Activated T-cell treated with anti-CD3 and anti-CD28 coated beads, Interleukin-2, amount 50 U/mL, for 24 hours (primary cell): ENCODE measurements at places on chromosomes 4 and X.

GRCh38 chr4:97917115-97917514 lies 226.2 kb downstream of the STPG2 start:
- DNase-seq: no peak

DNA sequence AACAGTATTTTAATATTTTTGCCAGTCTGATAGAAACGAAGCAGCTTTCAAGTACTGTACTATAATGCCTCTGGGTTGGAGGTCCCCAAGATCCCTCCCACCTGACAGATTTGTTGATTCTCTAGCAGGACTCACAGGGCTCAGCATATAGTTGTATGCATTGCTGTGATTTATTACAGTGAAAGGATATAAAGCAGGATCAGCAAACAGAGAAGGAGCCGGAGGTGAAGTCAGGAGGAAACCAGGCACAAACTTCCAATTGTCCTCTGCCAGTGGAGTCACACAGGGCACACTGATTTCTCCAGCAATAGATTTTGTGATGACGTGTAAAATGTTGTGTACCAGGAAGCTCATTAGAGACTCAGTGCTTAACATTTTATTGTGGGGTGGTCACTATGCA lies 19.0 kb downstream of the USP53 start:
- no peak for DNase-seq

GRCh38 chr4:159269956-159270355 lies 167.1 kb downstream of the RAPGEF2 start:
- no peak for DNase-seq

DNA sequence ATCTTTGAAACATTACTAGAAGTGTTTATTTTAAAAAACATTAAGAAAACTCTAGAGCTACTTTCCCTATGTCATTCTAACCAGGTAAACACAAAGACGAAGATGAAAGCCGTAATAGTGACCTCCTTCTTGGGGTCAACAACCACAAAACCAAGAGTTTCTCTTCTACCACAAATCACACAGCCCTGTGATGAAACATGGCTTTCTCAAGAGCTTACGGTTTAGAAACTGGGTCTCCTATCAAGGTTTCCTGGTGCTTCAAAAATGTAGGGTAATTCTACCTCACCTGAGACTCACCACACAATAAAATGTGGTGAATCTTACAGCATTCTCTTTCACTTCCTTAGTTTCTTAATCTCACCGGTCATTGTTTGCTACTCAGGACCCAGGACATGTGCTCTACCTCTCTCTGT lies 50.9 kb downstream of the CORIN start:
- no peak for DNase-seq

GRCh38 chr4:99404595-99405287 lies 30.4 kb downstream of the ADH7 start:
- no peak for DNase-seq

DNA sequence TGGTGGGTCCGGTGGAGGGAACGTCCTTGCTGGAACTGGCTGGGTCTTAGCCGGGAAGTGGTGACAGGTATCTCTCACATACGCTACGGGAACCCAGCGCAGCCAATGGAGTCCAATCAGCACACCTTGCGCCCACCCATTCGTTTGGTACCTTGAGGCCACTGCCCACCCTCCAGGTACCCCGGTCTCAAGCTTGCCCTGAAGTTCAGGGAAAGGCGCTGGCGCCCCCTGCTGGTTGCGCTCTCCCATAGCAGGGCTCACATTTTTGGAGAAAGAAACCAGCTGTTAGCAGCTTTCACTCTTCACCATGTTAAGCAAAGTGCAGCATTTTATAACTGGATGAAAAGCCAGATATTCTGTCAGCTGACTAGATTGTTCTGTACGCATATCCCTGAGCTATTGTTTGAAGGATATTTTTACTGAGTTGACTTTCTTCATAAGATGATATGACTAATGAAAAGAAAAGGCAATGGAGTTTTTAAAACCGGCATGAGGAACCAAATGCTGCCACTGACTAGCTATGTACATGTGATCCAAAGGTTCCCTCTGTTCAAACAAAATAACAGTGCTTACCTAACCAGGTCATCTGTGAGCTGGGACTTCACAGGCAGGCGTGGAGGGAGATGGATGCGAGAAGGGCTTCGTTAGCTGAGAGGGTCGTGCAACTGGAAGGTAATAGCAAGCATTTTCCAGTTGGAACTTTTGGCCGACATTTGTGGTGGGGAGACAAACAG lies 43.7 kb downstream of the OTOP1 start:
- DNase-seq: peak; percentile 36

DNA sequence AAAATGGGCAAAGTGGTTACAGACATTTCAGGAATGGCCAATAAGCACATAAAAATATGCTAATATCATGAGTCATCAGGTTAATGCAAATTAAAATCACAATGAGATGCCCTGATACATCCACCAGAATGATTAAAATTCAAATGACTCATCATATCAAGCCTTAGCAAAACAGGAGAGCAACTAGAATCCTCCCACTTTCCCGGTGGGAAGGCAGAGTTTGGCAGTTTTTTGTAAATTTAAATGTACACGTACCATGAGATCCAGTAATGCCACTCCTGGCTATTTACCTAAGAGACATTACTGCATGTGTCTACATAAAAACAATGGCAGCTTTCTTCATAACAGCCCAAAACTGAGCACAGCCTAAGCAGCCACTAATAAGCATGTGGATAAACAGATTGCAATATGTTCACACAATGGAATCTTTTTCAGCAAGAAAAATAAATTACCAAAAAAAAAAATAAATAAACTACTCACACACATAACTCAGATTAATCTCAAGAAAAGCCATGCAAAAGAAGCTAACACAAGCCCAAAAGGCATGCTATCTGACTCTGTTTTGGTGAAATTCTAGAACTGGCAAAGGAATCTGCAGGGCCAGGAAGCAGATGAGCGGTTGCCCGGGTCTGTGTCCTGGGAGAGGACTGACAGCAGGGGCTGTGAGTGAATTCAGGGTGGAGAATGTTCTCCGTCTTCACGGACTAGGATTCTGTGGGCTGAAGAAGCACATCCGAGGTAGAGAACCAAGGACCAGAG lies 48.8 kb downstream of the AFAP1 start:
- no peak for DNase-seq

GRCh38 chrX:46257451-46257879 lies 287.8 kb downstream of the ZNF674 start:
- DNase-seq: no peak

GRCh38 chrX:51361251-51361650 lies 28.6 kb downstream of the NUDT10 start:
- DNase-seq: no peak

DNA sequence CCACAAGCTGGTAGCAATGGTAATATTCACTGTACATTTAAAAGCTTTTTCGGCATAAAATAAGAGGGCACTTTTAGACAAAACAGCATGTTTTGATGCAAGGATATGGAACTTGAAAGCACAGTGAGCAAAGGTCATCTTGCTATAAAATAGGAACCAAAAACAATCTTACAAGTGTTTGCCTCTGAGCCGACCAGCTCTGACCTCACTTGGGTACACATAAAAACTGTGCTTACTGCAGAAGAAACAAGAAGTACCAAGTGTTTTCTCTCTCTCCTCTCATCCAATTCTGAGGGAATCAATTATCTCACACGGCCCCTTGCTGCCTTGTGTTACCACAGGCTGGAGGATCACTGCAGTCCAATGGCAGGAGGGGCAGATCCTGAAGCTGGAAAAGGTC lies 4.8 kb upstream of the IQSEC2 start:
- no peak for DNase-seq

DNA sequence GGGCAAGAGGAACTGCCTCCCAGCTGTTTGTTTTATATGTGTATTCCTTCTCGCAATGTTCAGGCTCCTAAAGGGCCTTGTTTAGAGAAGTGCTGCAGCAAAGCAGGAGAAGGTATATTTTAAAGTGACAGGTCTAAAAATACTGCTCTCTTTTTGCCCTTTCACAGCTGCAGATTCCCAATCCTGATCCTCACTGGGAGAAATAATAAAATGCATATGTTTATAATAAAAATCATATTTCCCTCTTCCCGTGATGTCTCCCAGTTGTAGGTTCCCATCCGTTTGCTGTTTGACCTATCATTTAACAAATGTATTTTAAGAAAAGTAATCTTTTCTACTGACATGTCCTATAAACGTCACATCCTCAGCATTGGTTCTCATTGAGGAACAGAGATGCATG lies 62.7 kb upstream of the GPC4 start:
- DNase-seq: no peak

DNA sequence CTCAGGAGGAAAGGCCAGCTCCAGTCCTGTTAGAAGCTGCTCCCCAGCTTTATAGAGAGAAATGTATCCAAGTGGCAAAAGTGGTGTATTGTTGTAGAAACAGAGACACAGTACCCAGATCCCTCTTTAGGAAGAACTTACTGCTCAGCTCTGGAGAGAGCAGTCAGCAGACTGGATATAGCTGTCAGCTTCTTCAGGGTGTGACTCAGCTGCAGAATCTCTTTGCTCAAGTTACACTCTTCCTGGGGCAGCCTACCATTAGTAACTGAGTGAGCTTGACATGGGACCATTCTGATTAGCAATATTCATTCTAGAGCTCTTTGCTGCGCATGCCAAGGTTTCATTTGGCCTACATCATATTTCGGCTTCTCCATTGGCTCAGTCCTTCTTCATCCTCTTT lies 40.5 kb downstream of the ATP1B4 start:
- DNase-seq: no peak
